ENCODE measurements at places on chromosomes 5 and 9. TPM values are rescaled to one million over a fixed set of nuclear protein-coding genes. Genes with fewer than 3 reads are reported as not detected.

Gene PCDHB3
- total RNA-seq = 0.57 TPM

Gene UIMC1
- 43.8 TPM for total RNA-seq

Gene CCL21
- 2.2 TPM for total RNA-seq

Gene TMEM174
- not detected for total RNA-seq

Gene PALM2AKAP2
- 25.2 TPM for total RNA-seq

Gene GAS1
- 27.0 TPM for total RNA-seq

Gene SPATA31E1
- total RNA-seq = not detected

Gene RASEF
- total RNA-seq = 0.78 TPM

DNA sequence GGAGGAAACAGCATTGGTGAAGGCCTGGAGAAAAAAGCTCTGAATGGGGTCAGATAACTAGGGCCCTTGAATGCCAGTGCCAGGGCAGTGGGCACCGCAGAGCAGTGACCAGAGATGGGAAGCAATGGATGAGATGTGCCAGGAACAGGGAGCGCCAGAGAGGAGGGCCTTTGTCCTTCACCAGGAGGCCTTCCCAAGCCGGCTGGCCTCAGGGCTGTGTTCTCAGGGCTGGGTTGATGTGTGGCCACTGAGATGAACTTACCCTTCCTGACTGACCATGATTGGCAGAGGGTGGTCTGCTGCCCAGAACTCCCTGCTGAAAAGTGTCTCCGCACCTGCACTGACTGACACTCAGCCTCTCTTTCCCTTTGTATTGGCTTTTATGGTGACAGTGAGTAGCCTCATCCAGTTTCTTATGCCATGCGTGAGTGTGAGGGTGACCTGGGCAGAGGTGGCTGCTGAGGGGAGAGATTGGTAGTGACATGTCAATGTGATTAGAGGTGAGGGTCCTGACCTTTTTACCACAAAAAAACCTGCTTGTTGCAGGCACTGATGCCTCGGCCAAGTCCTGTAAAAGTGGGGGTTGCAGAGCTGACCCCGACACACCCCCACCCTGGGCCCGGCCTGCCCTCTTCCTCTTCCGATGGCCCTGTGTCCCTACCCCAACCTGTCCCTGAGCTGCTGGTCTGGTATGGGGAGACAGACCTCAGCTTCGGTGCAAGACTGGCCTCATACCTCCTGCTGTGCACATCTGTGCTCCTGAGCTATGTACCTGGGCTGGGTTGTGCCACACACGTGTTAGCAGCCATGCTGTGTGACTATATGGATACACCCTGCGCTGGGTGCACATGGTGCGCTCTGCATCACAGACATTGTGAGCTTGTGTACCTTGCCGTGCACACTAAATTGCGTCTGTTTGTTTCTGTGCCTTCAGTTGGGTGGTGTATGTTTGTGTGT, 57.1 kb upstream of the PSD2 start:
- no peak for DNase-seq

DNA sequence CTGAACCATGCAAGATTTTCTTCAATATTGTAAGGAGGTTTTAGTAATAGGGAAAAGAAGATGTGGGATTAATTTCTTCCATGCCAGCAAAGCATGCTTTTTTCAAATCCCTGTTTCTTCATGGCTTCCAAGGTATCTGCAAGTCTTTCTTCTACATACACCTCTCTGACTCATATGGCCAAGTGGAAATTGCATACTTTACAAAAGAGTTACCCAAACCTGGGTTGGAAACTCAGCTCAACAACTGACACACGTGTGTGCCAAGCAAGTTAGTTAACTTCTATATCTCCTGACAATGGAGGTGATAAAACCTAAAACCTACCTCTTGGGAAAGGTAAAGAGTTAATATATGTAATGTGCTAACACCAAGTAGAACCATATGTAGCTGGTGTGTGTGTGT, 28.5 kb upstream of the MAMDC2 start:
- no peak for DNase-seq

- DNase-seq = no peak
Measured at GRCh38 chr5:74336297-74336696, 304.2 kb downstream of the ENC1 start.

DNA sequence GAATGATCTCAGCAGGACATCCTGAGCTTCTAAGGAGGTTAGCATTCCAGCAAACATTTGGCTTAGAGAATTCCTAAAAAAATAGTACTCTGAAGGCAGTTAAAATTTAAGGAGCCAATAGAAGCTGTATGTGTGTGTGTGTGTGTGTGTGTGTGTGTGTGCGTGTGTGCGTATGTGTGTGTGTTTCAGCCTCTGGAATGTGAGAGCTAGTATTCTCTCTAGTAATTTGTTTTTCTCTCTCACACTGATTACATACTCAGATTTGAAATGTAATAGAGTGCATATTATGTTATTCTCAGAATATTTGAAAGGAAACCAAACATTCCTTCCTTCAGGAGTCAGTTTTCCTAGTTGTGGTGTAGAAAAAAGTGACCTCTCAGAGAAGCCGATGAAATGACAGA, 279.6 kb downstream of the TMEM38B start:
- no peak for DNase-seq

- DNase-seq = no peak
Measured at GRCh38 chr5:79062436-79062835, 7.0 kb downstream of the DMGDH start.

DNA sequence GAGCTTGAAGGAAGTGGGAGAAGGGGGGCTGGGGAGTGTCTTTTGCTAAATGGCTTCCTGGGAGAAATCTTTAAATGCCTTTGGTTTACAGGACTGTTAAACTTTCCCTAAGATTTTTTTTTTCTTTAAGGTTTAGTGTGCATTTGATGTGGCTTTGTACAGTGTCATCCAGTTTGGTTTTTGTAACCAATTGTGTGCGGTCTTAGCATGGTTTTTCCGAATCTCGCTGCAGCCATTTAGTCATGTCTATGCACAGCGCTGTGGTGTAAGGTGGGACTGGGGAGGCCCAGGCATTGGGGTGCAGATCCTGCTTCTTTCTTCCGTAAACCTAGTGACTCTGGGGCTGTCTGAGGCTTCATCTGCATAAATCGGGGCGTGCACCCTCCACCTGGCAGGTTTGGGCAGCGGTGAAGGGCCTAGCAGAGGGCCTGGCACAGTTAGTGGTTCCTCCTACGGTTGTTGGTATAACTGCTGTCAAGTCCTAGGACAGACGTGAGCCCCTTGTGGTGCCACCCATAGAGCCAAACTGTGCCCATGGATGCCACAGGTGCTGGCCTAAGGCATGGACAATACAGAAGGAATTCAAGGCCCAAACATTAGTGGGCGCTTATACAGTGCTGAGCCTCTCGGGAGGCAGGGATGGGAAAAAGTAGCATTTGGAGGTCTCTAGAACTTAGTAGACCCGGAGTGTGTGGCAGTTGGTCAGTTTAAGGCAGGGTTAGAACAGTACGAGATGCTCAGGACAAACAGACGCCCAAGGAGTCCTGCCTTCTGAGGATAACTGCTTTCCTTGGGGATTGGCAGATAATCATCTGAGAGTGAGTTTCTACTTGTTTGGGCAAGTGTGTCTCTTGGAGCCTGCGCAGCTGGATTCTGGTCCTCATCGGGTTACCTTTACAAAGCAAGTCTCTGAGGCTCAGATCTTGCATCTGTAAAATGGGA, 1.5 kb downstream of the PRRC2B start:
- no peak for DNase-seq

DNA sequence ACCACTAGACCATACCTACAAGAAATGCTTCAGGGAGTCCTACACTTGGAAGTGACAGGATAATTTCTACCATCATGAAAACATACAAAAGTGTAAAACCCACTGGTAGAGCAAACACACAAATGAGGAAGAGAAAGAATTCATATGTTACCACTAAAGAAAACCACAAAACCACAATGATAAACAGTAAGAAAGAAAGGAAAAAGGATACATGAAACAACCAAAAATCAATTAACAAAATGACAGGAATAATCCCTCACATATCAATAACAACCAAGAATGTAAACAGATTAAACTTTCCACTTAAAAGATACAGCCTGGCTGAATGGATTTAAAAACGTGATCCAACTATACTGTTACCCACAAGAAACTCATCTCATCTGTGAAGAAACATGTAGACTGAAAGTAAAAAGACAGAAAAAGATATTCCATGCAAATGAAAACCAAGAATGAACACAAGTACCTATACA, 83.4 kb downstream of the LPAR1 start:
- no peak for DNase-seq

DNA sequence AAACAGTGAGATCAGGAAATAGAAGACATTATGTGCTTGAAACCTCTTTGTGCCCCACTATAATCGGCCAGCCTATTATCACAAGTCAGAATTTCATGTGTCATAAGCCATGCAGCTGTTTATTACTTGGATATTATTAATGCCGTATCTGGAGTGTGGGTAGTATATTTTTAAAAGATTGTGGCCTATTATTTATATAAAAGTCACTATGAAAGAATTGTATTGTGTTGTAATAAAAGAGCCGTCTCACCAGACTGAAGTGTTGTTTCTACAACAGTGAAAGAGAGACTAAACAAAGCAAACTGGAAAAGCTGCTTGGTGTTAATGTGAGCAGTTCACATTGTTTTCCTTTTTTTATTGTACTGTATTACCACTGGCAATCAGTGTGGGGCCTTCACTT, 449.1 kb downstream of the PSAT1 start:
- DNase-seq = no peak

DNA sequence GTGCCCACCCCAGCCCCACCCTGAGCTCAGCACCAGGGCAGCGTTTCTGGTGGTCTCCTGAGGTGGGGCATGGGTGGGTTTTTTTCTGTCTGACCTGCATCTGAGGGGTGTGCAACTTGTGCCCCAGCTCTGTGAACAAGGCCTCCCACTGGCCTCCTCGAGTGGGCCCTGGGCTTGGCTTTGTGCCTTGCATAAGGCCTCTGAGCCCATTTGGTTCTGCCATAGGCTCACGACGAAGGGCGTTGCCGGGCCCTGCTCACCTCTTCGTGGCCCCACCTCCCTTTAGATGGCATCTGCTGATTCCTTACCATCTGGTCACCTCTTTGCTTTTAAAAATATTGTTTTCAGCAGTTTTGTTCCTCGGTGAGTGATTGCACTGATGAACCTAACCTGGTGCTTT, 127.1 kb upstream of the COL5A1 start:
- DNase-seq = no peak

GRCh38 chr9:137786511-137786920, 91.1 kb upstream of the CACNA1B start:
- DNase-seq = no peak

GRCh38 chr5:53029608-53030007, 40.5 kb downstream of the ITGA2 start:
- no peak for DNase-seq

DNA sequence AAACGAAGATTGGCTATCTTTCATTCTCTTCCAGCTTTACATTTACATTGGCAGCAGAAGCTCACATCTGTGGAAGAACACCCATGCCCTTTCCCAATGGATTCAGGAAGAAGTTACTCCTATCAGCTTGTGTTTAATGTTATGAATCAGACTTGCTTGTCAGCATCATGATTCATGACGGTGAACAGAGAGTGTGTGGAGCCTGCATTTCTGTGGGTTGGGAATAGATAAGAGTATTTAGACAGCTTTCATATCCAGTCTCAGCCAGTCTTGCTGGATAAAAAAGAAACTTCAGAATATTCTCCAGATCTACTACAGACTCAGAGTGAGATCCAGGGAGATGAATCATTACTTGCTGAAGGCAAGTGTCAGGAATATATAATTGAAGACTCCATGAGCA, 812.9 kb upstream of the ZNF608 start:
- DNase-seq = peak; percentile 66

GRCh38 chr5:108686676-108687075, 61.0 kb upstream of the FER start:
- no peak for DNase-seq

DNA sequence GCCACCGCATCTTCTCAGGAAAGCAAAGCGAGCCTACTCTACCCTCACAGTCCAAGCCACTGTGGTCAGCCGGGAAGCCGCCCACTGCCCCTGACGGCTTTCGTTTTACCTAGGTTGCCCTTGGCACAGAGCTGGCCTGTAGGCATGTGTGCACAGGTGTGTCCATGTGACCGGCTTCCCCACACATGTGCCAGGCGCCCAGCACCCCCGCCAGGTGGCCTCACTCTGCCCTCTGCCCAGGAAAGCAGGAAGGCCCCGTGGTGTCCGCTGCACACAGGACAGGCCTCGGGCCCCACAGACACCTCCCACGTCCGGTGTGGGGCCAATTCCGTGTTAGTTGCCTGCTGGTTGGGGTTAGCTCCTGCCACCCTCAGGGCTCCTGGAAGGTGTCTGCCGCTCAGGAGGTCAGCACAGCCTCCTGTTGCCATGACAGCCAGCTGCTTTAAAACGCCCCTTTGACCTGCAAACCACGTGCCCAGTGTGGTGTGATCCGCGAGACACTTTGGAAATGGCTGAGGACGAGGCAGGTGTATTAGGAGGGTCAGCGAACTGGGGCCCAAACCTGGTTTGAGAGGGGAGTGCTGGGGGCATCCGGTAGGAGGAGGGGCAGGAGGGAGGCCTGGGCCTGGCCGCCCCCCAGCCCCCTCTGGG, 28.7 kb downstream of the TPPP start:
- DNase-seq = no peak

DNA sequence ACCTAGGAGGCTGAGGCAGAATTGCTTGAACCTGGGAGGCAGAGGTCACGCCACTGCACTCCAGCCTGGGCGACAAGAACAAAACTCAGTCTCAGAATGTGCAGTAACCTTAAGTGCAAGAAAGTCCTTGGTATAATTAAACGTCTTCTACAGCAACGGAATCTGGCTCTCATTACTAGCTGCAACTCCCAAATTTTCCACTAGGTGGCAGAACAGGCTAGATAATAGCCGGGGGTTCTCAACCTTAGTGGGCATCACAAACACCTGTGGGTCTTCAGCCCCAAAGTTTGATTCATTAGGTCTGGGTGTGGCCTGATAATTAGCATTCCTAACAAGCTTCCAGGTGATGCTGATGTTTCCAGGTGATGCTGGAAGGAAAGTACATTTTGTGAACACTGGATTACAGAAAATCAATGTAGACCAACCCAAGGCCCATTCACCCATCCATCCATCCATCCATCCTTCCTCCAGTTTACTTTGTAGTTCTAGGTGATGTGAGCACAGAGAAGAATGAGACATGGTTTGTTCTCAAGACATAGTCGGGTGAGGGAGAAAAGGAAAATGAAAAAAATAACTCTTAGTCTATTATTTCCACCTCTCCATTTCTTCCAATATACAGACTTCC, 37.3 kb downstream of the FBXW2 start:
- DNase-seq = peak; percentile 29

GRCh38 chr5:78809444-78809843, 160.9 kb upstream of the LHFPL2 start:
- no peak for DNase-seq

DNA sequence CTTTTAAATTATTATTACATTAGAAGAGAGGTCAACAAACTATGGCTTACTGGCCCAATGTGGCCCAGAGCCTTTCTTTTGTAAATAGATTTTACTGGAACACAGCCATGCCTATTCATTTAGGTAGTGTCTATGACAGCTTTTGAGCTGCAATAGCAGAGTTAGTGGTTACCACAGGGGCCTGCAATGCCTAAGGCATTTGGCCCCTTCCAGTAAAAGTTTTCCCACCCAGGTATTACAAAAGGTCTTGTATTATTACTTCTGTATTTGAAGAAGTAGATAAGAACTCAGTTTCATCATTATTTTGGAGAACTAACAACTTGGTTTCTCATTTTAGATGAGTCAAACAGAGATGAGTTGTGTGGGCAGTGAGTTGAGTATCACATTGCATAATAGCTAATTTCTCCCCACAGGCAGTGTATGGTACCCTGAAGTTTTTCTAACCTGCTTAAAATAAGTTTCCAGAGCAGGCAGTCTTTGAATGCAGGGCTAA, 9.5 kb downstream of the MTRR start:
- no peak for DNase-seq

GRCh38 chr9:121445986-121446385, 53.7 kb downstream of the GGTA1 start:
- no peak for DNase-seq
